KG1 (cell line): ENCODE measurements at places on chromosomes 6 and 20.

- no peak for DNase-seq
Observed at GRCh38 chr20:41499961-41500725, 118.0 kb downstream of the CHD6 start.

- no peak for DNase-seq
Observed at GRCh38 chr20:60203451-60203850, 245.2 kb downstream of the CDH26 start.

DNA sequence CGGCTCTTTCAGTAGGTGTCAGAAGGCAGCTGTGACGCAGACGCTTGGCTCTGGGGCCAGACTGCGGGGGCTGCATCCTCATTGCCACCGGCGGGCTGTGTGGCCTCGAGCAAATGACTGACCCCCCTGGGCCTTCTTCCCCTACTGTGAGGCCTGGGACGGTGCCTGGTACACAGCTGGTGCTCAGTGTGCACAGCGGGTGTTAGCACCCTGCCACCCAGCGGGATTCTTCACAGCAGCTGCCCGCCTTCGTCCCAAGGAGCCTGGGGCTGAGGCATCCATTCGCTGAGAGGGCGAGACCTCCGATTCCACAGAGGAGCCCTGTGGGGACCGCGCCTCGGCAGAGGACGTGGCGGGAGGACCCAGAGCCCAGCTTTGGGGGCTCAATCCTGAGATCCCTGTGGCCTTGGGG, 10.6 kb downstream of the SLCO4A1 start:
- DNase-seq, result no peak

GRCh38 chr20:58512808-58513552, 2.2 kb downstream of the APCDD1L start:
- DNase-seq, result no peak

GRCh38 chr6:31945507-31946369, at the start of gene CFB:
CFB (plus strand) TSS chr6:31946095; CDS start chr6:31946222, 127 bp downstream.
- no peak for DNase-seq

DNA sequence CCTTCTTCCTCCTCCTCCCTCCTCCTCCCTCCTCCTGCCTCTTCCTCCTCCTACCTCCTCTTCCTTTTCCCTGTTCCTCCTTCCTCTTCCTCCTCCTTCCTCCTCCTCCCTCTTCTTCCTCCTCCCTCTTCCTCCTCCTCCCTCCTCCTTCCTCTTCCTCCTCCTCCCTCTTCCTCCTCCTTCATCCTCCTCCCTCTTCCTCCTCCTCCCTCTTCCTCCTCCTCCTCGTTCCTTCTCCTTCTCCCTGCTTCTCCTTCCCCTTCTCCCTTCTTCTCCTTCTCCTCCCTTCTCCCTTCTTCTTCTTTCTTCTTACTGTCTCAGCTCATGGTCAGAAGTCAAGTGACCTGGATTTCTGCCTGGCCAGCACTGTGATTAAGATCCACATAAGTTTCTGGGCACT, 7.7 kb downstream of the MAS1 start:
- DNase-seq, result no peak
